NCI-H1436 treated with DMSO at 0.1 percent for 48 hours (cell line): ENCODE measurements at places on chromosomes 1 and 21.

DNA sequence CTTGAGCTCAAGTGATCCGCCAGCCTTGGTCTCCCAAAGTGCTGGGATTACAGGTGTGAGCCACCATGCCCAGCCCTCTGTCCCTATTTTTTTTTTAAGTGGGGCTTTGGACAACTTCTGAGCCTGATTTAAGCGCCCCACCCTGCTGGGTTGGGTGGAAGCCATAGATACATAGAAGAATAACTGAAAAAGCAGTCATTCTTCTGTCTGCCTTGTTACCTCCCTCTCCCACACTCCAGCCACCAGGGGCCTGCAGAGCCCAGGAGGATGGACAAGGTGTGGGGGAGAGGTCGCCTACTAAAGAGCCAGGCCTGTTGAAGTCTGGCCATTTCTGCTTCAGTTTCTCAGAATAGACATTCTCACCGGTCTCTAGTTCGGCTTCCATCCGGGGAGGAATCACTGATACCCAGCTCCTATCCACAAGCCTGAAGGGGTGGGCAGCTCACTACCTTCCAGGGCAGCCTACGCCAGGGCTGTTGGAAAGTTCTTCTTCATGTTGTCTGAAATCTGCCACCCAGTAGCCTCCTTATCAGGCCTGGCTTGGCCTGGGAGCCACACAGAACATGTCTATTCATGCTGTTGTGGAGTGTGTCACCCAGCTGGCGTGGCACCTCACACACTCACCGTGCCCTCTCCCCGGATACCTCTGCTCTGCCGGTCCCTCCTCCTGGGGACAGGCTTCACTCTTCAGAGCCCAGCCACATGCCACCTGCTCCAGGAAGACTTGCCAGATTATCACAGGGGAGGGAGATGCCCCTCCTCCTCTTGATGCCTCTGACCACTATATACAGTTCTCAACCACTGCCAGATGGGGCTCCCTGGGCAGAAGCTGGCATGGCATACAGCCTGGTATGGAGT lies 27.7 kb downstream of the KNCN start:
- no peak for DNase-seq

DNA sequence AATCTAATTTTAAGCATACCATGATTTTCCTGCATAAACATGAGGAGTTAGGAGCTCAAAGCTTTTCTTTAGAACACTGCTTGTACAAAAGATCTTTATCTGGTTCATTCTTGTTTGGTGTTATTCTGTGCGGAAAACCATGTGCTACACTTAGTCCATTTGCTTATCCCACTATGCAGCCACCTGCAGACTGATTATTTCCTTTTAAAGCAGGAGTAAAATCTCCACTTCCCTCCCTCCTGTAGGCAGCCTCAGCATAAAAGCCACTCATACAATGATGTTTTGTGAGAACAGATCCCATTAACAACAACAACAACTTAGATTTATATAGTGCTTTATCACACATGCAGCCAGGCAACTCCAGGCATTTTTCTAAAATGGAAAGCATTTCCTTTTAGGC lies 355.3 kb upstream of the NEGR1 start:
- no peak for DNase-seq

DNA sequence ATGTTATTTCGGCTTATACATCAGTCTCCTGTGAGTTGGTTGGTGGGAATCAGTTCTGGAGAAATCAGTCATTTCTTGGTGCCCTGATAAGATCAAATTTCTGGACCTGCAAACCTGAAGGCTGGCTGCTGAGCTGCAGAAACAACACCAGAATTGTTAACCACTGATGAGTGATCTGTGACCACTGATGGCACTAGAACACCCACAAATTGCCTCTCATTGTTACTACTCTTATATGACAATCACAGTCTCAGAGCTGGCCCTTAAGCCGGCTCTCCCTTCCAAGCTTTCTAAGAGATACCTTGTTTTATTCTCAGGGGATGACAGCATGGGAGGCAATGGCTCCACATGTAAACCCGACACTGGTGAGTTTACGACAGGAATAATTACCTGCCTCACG lies 1.9 kb downstream of the C1orf162 start:
- DNase-seq, result no peak

DNA sequence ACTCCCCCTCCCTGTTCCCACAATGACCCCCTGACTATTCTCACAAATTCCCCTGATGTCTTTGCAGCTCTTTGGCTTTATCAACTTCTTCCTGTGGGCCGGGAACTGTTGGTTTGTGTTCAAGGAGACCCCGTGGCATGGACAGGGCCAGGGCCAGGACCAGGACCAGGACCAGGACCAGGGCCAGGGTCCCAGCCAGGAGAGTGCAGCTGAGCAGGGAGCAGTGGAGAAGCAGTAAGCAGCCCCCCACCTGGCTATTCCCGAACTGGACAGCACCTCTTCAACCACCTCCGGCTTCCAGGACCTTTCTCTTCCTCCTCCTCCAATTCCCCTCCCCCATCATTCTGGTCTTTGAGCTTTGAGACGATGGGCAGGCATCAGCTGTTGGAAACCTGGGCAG lies 4.4 kb upstream of the ATXN7L2 start:
- DNase-seq, result no peak

GRCh38 chr1:73343947-73344346 lies 854.0 kb downstream of the LRRIQ3 start:
- no peak for DNase-seq

- no peak for DNase-seq
Observed at GRCh38 chr1:208907790-208908189, 663.6 kb upstream of the PLXNA2 start.

DNA sequence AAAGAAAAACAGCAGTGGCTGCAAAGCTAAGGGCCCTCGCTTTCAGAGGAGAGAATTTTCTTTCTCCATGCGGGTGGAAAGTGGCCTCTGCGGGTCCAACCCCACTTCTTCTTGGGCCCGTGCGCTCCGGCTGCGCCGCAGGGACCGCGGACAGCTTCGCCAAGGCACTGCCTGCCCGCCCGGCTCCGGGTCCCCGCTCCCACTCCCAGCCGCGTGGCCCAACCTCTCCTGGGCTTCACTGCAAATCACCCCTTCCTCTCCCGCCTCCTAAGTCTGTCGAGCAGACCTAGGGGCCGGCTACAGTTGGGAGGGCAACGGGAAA lies 1.0 kb upstream of the RUNX3 start:
- no peak for DNase-seq

- DNase-seq, result no peak
Observed at GRCh38 chr1:203368624-203369451, 17.9 kb upstream of the FMOD start.

GRCh38 chr21:32021319-32021994 lies 148.6 kb downstream of the HUNK start:
- no peak for DNase-seq

DNA sequence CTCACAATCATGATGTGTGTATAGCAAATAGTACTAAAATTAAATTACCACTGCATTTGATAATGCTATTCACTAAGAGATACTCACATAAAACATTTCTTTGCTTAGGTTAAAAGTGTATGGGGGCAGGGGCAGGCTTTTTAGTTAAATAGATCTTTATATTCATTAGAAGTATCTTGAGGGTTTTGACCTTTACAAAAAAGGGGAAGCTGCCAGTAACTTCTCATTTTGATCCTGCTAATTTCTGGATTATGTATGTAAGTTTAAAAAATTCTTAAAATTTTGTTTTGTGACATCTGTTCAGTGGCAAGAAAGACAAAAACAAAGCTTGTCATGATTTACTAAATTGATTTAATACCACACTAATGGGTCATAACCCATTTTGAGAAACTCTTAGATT lies 45.8 kb upstream of the S1PR1 start:
- DNase-seq, result no peak

DNA sequence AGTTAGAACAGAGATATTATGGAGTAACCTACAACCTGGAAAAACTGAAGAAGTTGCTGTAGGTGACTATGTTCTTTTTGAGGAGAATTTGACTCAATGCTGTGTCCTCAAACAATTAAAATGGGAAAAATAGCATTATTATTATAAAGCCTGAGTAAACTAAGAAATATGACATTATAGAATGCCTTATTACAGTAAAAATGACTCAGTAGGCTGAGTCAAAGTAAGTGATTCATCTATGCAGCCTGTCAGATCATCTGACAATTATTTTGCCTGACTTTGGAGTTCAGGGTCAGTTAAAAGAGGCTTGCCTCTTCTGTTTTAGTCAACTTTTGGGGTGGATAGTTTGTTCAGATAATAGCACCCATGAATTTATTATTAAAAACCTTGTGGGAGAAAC lies 150.8 kb upstream of the PTGFR start:
- no peak for DNase-seq
